T-helper 2 cell (primary cell): ENCODE measurements at places on chromosomes 7 and 10.
A peak's percentile ranks its signal among the peaks of the same experiment; 100 is the strongest.

DNA sequence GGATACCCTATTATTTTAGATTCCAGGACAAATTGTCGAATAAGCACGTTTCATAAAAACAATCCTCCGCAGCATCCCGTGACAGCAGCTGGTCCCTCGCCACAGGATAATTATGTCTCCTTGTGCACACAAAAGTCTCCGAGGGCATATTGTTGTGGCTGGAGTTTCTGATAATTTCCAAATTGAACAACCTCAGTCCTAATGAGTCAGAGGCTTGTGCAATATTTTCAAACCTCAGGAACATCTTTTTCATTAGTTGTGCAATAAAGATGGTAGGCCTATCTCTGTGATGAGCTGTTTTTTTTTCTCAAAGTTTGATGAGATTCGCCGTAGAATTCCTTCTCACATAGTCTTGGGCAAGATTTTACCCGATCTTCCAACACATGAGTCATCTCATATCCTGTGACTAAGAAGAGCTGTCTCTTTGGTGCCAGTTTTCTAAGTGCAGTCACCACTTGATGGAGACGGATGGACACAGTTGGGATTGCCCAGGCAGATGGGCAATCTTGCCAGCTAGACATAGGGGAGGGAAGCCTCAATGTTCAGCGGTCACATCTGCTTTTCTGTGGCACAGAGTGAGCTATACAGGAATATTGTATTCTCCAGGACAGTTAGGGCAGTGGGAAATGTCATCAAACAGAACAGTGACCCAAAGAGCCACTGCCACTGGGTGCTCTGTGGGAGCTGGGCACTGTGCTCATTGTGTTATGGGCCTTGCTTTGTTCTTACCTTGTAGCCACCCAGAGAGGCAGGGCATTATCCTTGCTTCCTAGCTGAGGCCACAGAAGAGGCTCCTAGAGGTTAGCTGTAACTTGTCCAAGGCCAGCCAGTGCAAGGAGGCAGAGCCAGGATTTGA lies 7.8 kb downstream of the HTRA1 start:
- DNase-seq = no peak

- DNase-seq = no peak
Observed at GRCh38 chr7:18352339-18353255, 143.0 kb upstream of the HDAC9 start.

- DNase-seq = no peak
Observed at GRCh38 chr10:120788771-120789170, 62.4 kb upstream of the WDR11 start.

DNA sequence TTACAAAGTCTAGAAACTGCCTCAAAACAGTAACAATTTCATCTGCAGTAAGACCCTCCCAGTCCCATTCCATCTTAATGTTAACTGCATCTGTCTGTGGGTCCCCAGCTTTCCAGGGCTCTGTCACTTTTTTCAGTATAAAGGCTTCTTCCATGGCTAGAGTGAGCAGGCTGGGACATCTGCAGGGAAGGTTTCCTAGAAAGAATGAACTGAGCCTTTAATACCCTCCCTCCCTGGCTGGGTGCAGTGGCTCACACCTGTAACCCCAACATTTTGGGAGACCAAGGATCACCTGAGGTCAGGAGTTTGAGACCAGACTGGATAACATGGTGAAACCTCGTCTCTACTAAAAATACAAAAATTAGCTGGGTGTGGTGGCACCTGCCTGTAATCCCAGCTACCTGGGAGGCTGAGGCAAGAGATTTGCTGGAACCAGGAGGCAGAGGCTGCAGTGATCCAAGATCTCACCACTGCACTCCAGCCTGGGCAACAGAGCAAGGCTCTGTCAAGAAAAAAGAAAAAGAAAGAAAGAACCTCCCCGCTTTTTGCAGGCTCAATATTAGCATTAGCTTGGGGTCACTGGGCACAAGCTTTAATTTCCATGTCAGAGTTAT lies 3.4 kb downstream of the ERV3-1 start:
- no peak for DNase-seq

DNA sequence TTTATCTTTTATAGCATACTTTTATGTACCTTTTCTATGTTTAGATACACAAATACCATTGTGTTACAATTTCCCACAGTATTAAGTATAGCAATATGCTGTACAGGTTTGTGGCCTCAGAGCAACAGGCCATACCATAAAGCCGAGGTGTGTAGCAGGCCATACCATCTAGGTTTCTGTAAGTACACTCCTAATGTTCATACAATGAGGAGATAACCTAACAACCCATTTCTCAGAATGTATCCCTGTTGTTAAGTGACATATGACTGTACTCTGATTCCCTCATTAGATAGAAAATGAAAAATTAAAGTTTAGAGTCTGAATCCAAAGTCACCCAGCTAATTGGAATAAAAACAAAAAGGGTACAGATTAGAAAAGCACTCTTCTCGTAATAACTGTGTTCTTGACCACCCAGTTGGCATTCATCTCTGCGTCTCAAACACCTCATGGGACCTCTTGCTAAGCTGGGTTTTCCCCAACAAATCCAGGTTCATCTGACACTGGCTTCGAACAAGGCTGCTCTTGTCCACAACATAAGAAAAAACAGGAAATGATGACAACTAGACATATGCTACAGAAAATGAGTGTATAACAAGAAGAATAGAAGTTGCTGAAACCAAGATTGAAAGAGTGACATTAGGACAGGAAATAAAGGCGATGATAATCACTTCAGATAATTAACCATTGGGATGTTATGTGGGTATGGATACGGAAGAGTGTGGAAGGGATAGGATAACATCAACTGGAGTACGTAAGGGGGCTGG lies 1.4 kb downstream of the NDUFB8 start:
- no peak for DNase-seq

DNA sequence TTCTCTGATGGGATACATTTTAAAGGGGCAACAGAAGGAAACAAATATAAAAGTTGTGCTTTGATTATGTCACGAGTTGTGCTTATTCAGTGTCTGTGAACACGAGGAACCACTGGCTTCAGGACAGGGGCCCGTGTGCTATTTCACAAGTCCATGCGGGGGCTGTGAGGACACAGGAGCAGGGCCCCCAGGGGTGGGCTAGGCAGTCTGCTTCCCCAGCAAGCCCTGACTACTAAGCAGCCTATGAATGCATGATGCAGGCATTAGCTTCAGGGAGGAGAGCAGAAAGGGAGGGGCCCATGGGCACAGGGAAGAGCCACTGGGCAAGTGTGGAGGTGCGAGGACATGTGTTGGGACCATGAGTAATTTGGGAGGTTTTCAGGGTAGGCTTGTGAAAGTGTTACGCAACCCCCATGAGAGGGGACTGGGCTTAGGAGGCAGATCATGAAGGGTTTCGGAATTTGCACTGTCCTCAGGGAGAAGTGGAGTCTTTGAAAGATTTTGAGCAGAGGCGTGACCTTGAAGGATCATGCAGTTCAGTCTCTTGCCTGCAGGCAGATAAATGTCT lies 424.9 kb downstream of the CALN1 start:
- DNase-seq = no peak

GRCh38 chr10:78532480-78533042 lies 498.9 kb downstream of the RPS24 start:
- no peak for DNase-seq

GRCh38 chr7:11130012-11130411 lies 156.3 kb downstream of the PHF14 start:
- DNase-seq = no peak

DNA sequence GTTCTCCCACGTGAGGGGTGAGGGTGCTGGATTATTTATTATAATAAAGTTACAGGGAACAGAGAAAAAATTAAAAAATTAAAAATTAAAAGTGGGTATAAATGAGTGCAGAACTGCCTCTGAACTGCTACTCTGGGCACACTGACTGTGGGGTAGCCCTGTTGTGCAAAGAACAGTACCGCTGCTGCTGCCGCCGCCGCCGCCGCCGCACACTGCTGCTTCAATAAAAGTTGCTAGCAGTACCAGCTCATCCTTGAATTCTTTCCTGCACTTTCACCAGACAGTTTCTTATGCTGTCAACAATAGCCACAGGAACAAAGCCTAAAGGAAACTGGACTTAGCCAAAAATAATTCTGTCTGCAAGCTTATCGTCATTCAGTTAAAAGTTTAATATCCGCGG lies 72.1 kb downstream of the GCC1 start:
- no peak for DNase-seq

GRCh38 chr7:107622429-107622828 lies 38.2 kb upstream of the SLC26A4 start:
- no peak for DNase-seq

DNA sequence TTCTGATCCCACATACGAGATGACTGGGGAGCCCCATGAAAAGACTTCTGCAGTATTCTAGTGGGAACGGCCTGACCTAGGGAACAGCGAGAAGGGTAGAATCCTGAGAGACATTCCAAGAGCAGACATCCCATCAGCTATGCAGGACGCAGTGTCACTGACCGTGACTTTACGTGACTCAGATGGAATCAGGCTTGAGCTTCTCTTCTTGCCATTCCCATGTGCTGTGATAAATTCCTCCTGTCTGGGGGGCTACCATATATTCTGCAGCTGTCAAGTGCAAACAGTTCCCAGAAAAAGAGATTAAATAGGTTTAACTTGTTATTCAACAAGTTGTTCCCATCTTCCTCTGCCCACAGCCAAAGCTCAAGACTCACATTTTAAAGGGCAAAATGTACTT lies 73.1 kb upstream of the PDE1C start:
- no peak for DNase-seq

- DNase-seq = no peak
Observed at GRCh38 chr7:103630318-103630717, 184.3 kb upstream of the SLC26A5 start.

DNA sequence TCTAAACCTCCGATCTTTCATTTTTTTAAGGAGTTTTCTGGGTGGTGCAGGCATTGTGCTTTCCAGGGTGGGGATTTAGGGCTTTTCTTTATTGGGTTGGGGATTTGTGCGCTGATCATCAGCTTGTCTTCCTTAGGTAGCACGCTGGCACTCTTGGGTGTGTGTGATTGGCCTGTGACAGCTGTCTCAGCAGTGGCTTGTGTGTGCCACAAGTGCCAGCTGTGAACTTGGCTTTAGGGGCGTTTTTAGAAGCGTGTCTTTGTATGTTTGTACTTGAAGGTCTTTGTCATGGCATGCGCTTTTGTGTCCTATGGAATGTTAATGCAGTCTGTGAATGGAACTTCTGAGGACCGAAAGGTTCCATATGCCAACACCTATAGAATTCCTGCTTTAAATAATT lies 788 bp downstream of the AKAP9 start:
- peak; percentile 25 for DNase-seq

DNA sequence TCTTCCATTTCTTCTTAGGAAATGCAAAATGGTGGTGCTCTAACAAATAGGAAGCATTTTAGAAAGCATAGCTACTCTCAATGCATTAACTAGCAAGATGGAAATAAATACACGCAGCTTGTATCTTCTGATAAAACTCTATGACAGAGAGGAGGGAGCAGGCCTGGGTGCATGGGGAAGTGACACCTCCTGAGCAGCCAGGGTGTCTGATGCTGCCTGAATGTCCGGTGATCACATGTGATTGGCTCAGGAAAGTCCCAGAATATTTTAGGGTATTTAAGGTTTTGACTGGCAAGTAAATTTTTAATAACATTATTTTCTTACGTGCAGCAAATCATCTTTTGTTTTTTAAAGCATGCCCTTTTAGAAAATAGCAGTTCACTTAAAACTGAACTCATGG lies 261.0 kb upstream of the KLF6 start:
- DNase-seq = no peak
